Naive thymus-derived CD8-positive, alpha-beta T cell (primary cell): ENCODE measurements at places on chromosomes 16 and 17.

DNA sequence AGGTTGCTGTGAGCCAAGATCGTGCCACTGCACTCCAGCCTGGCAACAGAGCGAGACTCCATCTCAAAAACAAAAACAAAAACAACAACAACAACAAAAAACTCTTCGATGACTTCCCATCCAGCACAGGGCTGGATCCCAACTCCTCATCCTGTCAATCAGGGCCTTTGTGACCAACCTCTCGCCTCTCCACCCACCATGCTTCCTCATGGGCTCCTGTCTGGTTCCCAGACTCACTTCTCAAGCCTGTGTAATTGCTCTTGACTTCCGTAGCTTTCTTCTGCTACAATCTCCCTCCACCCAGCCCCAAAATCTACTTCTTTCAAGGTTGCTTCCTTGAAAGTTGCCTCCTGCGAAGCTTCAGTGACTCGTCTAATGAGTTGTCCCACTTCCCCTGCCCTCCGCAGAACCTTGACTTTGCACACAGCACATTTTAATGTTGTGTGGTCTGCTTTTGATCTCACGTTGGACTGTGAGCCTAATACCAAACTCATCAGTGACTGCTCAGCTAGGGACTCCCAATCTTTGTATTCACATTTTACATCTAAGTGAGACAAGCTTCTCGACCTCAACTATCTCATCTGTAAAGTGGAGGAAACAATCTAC is 936 bp upstream of the RASL10B start:
- peaks cover 2% of the 10 kb centered on the region for H3K27me3 ChIP-seq
- H3K4me3 ChIP-seq, result peak overlapping the region; percentile 76
- H3K36me3 ChIP-seq, result peaks cover 2% of the 10 kb centered on the region
- no peak for DNase-seq
- H3K4me1 ChIP-seq, result peaks cover 21% of the 10 kb centered on the region

DNA sequence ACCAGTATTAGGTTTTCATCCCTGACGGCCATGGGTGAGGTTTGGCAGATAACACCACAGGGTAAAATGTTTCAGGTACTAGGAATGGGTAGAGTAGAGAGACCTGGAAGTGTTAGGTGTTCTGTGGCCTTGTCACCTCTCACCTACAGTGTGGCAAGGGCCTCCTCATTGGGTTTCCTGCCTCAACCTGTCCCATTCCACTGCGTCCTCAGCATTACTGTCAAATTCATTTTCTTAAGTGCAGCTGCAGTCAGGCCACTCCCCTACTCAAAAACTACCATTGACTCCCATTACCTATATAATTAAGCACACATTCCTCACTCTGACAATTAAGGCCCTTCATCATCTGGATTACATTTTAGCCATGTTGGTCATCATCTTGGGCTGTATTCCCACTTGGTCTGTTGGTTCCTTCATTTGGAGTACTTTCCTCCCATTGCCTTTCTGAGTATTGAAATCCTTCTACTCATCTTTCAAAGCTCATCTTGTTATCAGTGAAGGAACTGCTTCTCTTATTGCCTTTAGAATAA is 64.5 kb downstream of the NUP88 start:
- H3K27ac ChIP-seq, result no peak overlapping the region
- DNase-seq, result no peak
- no peaks in the 10 kb centered on the region for H3K4me1 ChIP-seq
- H3K27me3 ChIP-seq, result no peaks in the 10 kb centered on the region

DNA sequence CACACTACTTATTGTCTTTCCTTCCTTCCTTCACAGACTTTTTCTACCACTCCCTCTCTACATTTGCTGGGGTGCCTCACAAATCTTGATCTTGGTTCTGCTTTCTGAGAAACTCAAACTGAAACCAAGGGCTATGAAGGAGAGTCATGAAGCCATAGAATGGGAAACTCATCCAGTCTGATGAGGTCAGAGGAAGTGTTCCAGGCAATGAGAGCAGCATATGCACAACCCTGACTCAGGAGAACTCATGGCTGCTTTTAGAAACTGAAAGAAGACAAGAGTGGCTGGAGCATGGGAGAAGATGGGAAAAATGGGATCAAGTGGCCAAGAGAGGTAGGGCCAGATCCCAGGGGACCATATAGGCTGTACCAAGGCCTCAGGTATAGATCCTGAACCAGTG is 130.0 kb upstream of the TOX3 start:
- no peak overlapping the region for H3K4me3 ChIP-seq
- no peaks in the 10 kb centered on the region for H3K4me1 ChIP-seq
- no peaks in the 10 kb centered on the region for H3K27me3 ChIP-seq
- no peaks in the 10 kb centered on the region for H3K36me3 ChIP-seq

GRCh38 chr16:8257561-8257960 is 332.8 kb downstream of the TMEM114 start:
- no peak overlapping the region for H3K4me3 ChIP-seq
- H3K27me3 ChIP-seq, result no peaks in the 10 kb centered on the region
- H3K36me3 ChIP-seq, result no peaks in the 10 kb centered on the region
- no peaks in the 10 kb centered on the region for H3K4me1 ChIP-seq

DNA sequence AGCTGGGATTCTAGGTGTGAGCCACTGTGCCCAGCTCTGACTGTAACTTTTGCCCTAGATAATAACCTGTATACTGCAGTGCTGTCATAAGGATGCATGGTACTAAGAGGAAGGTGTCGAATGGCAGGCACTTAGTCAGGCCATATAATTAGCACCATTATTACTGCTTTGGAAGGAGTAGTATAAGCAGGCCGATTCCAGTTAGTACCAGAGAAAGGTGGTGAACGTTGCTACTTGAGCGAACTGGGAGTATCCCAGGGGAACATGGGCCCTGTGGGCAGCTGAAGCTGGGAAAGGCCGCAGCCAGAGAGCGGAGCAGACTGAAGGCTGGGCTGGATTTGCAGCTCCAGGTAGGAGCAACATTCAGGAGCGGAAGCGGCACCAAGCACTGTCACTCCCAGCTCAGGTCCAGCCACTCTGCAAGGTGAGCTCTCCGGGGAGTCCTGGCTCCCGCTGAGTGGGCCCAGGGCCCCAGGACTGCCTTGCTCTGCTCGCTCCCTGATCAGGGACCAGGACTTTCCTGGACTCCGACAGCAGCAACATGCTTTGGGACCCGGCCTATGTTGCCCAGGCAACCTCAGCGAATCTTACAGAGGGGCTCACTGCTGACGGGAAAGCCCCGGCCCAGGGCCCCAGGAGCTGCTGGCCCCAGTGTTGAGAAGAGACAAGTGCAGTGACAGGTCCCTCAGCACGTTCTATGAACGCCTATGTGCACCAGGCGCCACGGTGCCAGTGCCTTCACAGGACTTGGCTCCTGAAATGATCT is 28.6 kb downstream of the C16orf74 start:
- peaks cover 5% of the 10 kb centered on the region for H3K27me3 ChIP-seq
- H3K4me1 ChIP-seq, result peaks cover 4% of the 10 kb centered on the region
- no peak for DNase-seq
- no peak overlapping the region for H3K4me3 ChIP-seq
- no peak overlapping the region for H3K27ac ChIP-seq

GRCh38 chr17:58382108-58382871 is 30.3 kb upstream of the SUPT4H1 start:
- H3K4me3 ChIP-seq, result peak overlapping the region; percentile 2
- no peak for DNase-seq
- H3K36me3 ChIP-seq, result no peaks in the 10 kb centered on the region
- peak overlapping the region; percentile 71 for H3K27ac ChIP-seq
- H3K4me1 ChIP-seq, result peaks cover 46% of the 10 kb centered on the region

- H3K36me3 ChIP-seq, result no peaks in the 10 kb centered on the region
- H3K4me1 ChIP-seq, result peaks cover 17% of the 10 kb centered on the region
- no peak for DNase-seq
- H3K27me3 ChIP-seq, result peaks cover 77% of the 10 kb centered on the region
- peak overlapping the region; percentile 65 for H3K4me3 ChIP-seq
Observed at GRCh38 chr17:70168044-70168976, 1.0 kb upstream of the KCNJ2 start.

- DNase-seq, result no peak
- H3K27me3 ChIP-seq, result peaks cover 32% of the 10 kb centered on the region
- H3K36me3 ChIP-seq, result no peaks in the 10 kb centered on the region
- H3K27ac ChIP-seq, result no peak overlapping the region
- H3K4me1 ChIP-seq, result no peaks in the 10 kb centered on the region
Observed at GRCh38 chr17:33858121-33858520, 397.0 kb upstream of the CCL2 start.

DNA sequence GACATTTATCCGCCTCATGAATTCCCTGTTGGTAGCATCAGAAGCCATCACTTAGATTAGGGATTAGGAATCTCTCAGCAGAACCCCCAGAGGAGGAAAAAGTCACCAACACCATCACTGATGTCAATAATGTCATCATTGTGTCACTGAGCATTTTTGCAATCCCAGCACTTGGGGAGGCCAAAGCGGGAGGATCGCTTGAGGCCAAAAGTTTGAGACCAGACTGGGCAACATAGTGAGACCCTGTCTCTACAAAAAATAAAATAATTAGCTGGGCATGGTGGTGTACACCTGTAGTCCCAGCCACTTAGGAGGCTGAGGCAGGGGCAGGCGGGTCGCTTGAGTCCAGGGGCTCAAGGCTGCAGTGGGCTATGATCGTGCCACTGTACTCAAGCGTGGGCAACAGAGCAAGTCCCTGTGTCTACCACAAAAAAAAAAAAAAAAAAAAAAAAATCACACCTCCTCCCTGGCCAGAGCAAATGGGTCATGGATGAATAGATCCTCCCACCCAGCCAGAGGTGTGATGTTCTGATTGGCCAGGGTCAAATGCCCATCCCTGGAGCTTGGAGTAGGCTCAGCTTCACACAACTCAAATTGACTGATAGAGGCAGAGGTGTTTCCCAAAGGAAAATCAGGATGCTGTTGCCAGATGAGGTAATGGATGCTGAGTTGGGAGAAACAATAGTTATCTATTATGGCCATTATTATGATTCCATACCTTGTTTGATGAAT is 31.6 kb downstream of the VWA3A start:
- no peaks in the 10 kb centered on the region for H3K36me3 ChIP-seq
- H3K4me3 ChIP-seq, result no peak overlapping the region
- H3K27ac ChIP-seq, result no peak overlapping the region
- H3K4me1 ChIP-seq, result no peaks in the 10 kb centered on the region
- no peaks in the 10 kb centered on the region for H3K27me3 ChIP-seq

GRCh38 chr16:85768199-85768598 is 17.3 kb upstream of the C16orf74 start:
- H3K36me3 ChIP-seq, result peaks cover 21% of the 10 kb centered on the region
- H3K27me3 ChIP-seq, result no peaks in the 10 kb centered on the region
- peak overlapping the region; percentile 87 for H3K27ac ChIP-seq
- H3K4me3 ChIP-seq, result no peak overlapping the region
- DNase-seq, result no peak
- peaks cover 3% of the 10 kb centered on the region for H3K4me1 ChIP-seq

- H3K27me3 ChIP-seq, result peaks cover 10% of the 10 kb centered on the region
- peaks cover 4% of the 10 kb centered on the region for H3K36me3 ChIP-seq
- H3K4me3 ChIP-seq, result no peak overlapping the region
- DNase-seq, result no peak
Observed at GRCh38 chr16:17476414-17477259, 5.9 kb upstream of the XYLT1 start.

GRCh38 chr16:75789237-75789636 is 62.9 kb upstream of the CPHXL start:
- H3K36me3 ChIP-seq, result no peaks in the 10 kb centered on the region
- H3K27ac ChIP-seq, result no peak overlapping the region
- H3K4me3 ChIP-seq, result no peak overlapping the region
- DNase-seq, result no peak

DNA sequence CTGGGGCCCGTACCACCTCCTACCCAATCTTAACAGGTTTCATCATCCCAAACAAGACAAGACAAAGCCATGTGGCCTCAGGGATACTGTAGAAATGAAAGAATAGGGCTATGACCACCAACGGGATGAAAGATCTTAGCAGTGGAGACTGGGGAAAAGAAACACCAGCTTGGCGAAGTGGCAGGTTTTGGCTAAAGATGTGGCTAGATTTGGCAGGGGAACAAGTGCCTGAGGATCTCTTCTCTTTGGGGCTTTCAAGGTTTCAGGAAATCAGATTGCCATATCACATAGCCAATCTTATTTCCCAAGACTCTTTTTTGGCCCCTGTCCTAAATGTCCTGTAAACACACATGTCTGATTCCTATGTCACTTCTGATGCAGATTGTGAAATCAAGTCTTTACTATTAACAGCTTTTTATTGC is 6.9 kb downstream of the KRT24 start:
- no peak overlapping the region for H3K4me3 ChIP-seq
- H3K36me3 ChIP-seq, result no peaks in the 10 kb centered on the region
- H3K27me3 ChIP-seq, result peaks cover 3% of the 10 kb centered on the region
- H3K27ac ChIP-seq, result no peak overlapping the region
- no peaks in the 10 kb centered on the region for H3K4me1 ChIP-seq

GRCh38 chr17:50763716-50764475 is 3.4 kb downstream of the ANKRD40CL start:
- no peak overlapping the region for H3K4me3 ChIP-seq
- peaks cover 18% of the 10 kb centered on the region for H3K4me1 ChIP-seq
- DNase-seq, result no peak
- H3K27ac ChIP-seq, result no peak overlapping the region
- no peaks in the 10 kb centered on the region for H3K27me3 ChIP-seq
